CD8-positive, alpha-beta memory T cell (primary cell): ENCODE measurements at places on chromosomes 11 and 22.

DNA sequence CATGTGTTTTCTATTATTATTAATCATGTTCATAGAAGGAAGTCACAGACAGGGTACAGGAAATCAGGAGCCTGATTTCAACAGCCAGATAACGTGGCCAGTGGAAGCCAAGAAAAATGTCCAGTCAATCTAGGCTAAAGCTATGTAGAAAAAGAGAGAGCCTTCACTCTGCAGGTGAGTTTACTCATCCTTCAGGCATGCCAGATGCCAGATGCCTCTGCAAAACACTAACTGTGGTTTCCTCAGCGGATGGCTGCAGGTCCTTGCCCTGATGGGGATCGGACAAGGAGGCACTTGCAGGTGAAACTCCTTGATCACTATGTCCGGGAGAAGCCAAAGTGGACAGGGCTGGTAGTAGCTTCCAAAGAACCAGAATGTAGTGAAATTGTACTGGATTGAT is 962.3 kb upstream of the RAG2 start:
- DNase-seq, result no peak

DNA sequence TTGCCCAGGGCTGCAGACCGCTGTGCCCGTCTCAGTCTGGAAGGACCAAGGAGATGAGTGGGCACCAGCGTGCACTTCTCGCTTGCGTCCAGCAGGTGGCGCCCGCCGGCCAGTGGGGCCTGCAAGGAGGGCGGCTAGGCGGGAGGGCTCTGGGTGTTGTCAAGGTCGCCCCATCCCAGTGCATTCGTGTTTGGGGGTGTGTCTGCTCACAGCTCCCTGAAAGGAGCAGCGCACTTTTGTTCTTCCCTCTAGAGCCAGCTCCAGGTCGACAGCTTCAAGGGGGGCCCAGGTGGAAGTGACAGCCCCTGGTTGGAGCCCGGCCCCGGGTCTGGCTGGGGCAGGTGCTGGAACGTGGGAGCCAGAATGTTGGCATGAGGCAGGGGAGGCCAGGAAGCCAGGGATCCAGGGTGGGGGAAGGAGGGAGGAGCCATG is 23.4 kb upstream of the MPPED1 start:
- DNase-seq, result peak; percentile 65

- DNase-seq, result no peak
These were observed 303.5 kb upstream of the PDGFD start for GRCh38 chr11:104467404-104467803.

- no peak for DNase-seq
These were observed 25.5 kb downstream of the FAM118A start for GRCh38 chr22:45335021-45335818.

DNA sequence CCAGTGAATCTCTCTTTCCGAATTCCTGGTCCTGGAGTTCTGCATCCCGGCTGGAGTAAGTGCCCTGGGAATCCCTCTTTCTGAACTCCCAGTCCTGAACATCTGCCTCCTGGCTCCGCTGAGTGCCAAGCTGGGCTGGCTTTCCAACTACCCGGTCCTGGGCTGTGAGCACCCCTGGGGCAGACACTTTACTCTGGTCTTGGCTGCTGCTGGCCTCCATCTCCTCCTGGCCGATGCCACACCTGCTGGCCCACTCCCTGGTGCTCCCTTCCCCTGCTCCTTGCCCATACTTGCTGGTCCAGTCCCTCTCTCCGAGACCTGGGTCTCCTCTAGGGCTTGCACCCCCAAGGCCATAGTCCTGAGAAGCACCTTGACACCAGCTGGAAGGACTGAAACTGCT is 14.7 kb downstream of the TNKS1BP1 start:
- DNase-seq, result no peak

DNA sequence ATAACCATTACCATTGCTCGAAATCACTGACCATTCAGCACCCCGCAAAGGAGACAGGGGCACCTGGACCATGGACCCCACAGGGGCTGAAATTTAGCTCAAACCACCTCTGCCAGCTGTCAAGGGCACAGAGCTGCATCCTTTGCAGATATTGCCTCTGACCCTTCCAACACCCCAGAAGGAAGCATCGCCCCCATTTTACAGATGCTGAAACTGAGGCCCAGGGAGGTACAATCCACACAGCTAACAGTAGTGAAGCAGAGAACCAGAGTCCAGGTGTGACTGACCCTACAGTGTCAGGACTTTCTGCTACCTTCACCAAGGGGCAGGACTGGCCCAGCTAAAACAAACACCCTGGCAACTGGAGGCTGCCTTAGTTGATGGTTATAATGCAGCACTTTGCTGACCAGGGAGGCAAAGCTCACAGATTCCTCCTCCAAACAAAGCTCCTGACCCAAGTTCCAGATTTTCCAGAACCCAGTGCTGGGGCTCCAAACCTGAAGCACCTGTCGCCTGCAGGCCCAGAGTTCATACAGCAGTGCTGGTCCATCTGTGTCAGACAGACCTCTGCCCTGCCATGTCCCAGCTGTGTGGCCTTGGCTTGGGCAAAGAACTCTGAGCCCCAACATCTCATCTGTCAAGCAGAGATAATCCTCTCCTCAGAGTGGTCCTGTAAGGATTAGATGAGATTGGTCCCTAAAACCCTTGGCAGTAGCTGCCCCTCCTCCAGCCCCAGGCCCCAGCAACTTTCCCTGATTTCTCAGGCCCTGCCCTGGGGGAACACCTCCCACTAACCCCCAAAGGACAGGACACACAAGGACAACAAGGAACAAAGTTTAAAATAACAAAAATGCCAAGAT is 15.2 kb upstream of the ARAP1 start:
- no peak for DNase-seq

GRCh38 chr11:27699926-27700350 is 317 bp downstream of the BDNF start:
- no peak for DNase-seq

- DNase-seq, result peak; percentile 33
These were observed at the start of gene MS4A1 for GRCh38 chr11:60455531-60456042. MS4A1 (plus strand) TSS chr11:60455847; CDS start chr11:60462375, 6,528 bp downstream.

DNA sequence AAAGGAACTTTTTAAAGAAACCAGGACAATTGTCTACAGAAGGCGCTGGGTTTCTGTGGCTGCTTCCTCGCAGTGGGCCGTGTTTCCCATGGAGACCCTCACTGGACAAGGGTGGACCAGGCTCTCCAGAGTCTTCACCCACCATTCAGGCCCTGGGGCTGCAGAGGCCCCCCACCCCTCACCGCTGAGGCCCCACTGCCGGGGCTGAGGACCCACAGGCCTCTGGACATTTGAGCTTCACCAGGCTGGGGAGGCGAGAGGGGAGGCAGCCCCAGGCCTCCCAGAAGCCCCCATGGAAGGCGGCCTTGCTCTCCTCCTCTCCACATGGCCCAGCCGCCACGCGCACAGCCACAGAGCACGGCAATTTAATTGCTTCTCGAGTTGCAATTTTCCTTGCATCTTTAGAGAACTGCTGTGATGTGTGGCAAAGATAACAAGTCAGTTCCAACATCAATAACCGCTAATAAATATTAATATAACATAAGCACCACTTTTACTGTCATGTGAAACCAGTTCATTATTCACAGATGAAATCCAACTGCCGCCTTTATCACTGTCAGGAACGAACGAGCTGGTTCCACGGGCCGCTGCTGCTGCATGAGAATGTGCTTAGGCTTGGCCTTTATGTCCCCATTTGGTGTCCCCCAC is 81.0 kb downstream of the PHF21B start:
- no peak for DNase-seq

DNA sequence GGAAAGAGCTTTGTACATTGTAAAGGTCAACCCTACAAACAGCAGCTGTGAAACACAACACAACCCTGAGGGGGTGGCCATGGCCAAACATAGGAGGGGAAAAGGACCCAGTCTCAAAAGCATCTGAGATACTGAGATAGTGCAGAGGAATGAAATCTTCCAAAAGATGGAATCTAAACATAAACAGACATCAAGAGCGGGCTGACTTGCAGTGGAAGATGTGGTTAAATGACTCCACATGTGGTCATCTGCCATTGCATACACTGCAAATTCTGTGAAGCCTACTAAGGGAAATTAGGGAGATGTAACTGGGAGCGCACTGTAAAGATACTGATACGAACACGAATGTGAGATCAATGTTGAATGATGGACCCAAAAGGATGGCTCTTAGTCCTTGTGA is 22.0 kb downstream of the BDNF start:
- no peak for DNase-seq

- DNase-seq, result no peak
These were observed 58.9 kb upstream of the HORMAD2 start for GRCh38 chr22:30021338-30021737.

- DNase-seq, result no peak
These were observed 1.5 kb downstream of the MICAL3 start for GRCh38 chr22:18022876-18023275.

DNA sequence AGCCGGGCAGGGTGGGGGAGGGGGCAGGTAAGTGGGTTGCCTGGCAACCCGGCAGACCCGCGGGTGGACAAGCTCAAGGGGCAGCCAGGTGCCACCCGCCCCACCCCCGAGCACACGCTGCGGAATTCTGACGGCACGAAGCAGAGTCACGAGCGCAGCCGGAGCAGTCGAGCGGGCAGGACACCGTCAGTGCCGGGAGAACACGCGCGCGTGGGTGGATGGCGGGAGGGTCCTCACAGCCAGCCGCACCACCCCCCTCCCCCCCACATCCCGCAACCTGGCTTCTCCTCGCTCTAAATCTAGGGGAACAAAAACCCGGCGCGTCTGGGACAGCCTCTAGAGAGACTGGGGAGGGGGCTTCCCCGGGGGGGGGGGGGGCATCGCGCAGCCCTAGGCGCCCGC is 133.1 kb upstream of the HSD17B12 start:
- no peak for DNase-seq

- no peak for DNase-seq
These were observed 84.5 kb downstream of the TRAF6 start for GRCh38 chr11:36425561-36426081.

DNA sequence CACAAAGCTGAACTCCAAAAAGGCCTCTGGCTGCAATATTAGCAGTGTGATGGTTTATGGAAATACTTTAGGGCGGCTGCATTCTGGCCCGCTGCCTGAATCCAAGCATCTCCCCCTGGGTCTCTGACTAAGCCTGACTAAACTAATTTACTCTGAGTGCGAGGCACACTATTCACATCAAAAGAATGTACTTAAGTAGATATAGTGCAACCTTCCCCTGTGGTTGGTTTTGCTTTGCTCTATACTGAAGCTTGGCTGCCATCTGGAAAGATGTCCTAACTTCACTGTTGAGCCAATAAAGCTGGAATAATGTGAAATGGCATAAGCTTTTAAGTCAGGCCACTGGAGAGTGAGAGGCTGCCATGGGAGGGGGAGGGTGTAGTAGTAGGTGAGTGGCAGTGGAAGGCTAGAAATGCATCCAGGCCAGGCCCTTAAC is 321.6 kb downstream of the AASDHPPT start:
- no peak for DNase-seq

DNA sequence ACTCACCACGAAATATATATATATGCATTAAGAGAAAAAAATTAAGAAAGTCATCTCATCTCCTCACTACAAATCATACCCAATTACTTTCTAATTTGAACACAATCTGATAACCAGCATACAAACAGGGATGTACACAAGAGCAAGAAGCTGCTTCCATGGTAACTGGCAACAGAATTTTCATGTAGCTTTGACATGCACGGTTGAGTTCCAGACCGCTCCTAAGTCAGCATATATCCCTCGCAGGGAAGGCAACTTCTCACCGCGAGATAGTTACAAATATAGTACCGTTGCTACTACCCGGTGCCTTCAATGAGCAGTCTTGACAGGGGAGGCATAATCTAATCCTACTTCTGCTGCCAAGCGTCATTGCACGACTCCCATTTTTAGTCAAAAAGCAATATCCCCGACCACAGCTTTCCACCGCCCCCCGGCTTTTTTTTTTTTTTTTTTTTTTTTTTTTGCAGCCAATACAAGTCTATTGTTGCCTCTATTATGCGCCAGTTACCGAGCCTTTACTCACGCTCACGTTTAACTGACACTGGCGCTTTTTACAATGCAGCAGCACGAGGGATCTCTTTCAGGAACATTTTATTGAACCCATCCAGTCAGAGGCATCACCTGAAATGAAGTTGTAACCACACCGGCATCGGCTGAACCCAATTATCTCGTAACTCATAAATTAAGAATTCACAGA is 2.2 kb downstream of the CADM1 start:
- no peak for DNase-seq

GRCh38 chr11:65947603-65948125 is 2.4 kb downstream of the TSGA10IP start:
- no peak for DNase-seq

DNA sequence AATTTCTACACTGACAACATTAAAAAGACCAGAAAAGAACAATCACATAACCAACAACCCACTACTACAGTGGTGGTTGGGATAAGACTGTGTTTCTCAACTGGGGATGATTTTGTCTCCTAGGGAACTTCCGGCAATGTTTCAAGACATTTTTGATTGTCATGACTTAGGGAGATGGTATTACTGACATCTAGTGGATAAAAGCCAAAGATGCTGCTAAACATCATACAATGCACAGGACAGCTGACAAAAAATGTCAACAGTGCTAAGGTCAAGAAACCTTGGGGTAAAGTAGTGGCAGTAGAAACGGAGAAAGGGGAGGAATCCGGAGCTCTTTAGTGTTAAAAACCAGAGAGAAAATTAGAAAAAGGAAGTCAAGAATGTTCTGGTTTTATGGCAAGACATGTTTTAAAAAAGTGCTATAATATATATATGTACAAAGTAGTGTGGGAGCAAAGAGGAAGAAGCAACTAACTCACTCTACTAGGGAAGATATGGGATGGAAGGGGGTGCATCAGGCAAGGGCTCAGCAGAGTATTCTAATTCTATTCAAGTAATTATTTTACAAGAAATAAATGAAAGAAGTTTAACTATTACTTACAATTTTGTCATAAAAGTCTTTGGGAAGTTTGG is 37.2 kb downstream of the CKAP5 start:
- DNase-seq, result no peak

- no peak for DNase-seq
These were observed 258.6 kb upstream of the NARS2 start for GRCh38 chr11:78833237-78833636.

- DNase-seq, result no peak
These were observed 79.7 kb upstream of the KCNQ1OT1 start for GRCh38 chr11:2779499-2779980.

DNA sequence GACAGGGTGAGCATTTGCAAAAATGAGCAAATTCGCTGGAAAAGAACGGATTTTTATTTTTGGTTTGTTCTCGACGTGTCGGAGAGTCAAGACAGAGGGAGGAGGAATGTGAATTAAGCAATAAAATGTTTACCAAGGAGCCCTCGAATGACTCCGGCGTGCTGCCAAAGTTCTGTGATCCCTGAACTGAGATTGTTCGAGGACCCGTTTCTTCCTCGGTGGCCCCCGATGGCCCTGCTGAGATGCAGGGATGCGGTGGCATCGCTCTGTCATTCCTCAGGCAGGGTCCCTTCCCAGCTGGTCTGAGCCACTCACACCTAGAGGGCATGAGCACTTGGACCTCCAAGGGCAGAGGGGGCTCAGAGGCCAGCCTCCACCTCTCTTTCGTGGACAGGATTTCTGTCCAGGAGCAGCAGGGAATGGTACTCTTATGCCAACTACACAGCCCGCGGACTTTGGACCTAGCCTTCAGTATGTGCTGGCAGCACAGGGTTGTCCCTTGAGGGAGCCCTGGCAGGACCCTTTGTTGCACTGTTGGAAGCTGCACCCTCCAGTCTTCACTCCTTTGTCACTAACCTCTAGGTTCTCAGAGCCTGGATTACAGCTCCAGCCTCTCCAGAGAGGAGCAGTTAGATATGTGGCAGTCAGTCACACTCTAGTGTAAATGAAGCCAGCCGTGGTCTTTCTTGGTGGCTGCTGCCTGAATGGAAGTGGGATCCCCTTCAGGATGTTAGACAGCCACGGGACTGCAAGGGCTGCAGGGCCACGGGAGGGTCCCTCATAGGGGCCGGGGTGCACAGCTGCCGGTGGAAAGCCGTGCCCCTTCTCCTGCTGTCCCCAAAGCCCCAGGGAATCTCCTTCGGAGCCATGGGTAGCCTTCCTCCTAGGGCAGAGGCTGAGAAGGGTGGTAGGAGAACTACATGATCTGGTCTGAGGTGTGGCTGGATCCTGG is 109.4 kb upstream of the ANO1 start:
- no peak for DNase-seq
